Stimulated activated CD4-positive, alpha-beta T cell treated with anti-CD3 and anti-CD28 coated beads, Interleukin-15, amount 100 ng/mL, for 24 hours (primary cell): ENCODE measurements at places on chromosomes 4 and X.

DNA sequence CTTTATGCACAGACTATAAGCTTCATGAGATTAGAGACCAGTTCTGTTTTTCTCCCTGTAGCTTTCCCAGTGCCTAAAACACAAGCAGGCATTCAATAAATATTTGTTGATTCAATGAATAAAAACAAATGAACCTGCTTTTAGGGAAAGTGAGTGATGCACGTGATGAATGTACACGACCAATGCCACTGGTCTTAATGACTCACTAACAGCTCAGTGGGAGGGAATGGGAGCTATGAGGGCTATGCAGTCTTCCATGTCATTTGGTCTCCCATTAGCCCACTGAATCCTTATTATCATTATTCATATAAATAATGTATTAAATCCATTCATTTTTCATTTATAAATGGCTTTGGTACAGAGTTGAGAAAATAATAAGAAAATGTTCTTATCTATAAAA, 247.4 kb downstream of the FBXO8 start:
- no peak for DNase-seq

DNA sequence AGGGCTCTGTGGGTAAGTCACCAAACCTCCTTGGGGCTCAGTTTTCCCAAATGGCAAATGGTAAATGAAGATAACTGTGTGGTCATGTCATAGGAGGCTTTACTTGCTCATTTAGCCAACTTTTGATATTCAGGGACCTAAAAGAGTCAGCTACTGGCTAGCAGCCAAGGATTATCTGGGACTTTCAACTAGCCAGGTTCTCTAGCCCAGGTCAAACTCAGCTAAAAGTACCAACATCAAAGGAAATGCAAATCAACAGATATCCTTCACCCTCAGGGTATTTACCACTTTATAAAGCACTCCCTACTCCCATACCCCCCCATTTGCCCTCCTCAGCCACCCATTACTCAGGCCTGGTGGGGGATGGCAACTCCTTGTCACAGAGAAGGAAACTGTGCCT, 7.5 kb downstream of the AMER1 start:
- DNase-seq, result no peak

GRCh38 chr4:152719801-152720556, 40.2 kb upstream of the TMEM154 start:
- DNase-seq, result no peak

DNA sequence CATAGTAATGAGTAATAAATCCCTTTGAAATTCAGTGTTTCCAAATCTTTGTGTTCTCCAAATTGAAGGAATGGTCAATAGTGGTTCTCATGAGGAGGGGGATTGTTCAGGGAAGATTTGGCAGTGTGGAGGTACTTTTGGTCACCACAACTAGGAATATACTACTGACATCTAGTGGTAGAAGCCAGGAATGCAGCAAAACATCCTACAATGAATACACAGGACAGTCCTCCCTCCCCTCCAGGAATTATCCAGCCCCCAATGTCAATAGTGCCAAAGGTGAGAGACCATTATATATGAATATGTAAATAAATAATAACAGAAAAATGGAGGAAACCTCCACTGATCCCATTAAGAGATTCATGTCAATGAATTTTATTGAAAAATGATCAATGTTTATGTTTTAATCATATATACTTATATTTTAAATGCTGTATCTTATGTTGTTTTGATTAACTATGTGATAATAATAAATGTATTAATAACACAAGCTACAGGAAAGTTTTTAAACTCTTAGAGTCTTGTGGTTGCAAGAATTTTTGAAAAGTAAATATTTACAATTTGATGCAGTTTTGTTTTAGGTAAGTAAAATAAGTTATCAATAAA, 14.4 kb upstream of the FAM9A start:
- peak; percentile 1 for DNase-seq

DNA sequence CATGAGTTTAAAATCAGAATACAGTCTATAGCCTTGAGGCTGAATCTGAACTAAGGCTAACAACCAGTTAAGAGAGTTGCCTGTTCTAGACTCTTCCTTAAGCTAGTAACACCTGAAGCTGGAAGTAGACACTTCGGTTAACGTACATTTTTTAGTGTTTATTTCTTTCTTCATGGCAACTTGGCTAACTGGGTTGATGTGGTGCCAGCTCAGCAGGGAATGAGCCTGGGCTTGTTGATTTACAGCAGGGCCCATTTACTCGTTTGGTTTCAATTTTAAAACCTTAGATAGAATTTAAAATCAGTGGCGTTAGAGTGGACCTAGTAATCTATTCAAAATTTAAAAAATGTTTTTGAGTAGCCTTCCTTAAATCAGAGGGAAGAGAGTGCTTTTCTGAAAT, 137.6 kb upstream of the ESX1 start:
- no peak for DNase-seq

- DNase-seq, result no peak
Measured at GRCh38 chr4:110484767-110485166, 8.8 kb downstream of the ENPEP start.

GRCh38 chr4:161540265-161540664, 623.5 kb downstream of the FSTL5 start:
- no peak for DNase-seq

GRCh38 chr4:102569200-102569599, 68.0 kb downstream of the NFKB1 start:
- DNase-seq, result no peak

GRCh38 chr4:154473497-154473896, 18.1 kb downstream of the DCHS2 start:
- no peak for DNase-seq

DNA sequence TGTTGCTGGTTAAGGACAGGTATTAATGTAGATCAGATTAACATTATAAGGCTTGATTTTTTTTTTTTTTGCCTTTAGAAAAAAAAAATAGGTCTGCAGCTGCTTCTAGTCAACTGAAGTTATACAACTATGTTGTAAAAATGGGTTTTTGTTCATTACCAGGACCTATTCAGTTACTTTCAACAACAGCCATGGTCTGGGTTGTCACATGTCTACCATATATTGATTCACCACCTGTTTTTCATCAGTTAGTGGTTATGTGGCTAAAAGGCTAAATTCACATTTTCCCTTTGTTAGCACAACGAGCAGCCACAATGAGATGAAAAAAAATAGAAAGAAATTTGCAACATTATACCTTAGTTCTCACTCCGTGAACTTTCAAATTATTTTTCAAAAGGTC, 45.5 kb downstream of the GLRB start:
- no peak for DNase-seq

DNA sequence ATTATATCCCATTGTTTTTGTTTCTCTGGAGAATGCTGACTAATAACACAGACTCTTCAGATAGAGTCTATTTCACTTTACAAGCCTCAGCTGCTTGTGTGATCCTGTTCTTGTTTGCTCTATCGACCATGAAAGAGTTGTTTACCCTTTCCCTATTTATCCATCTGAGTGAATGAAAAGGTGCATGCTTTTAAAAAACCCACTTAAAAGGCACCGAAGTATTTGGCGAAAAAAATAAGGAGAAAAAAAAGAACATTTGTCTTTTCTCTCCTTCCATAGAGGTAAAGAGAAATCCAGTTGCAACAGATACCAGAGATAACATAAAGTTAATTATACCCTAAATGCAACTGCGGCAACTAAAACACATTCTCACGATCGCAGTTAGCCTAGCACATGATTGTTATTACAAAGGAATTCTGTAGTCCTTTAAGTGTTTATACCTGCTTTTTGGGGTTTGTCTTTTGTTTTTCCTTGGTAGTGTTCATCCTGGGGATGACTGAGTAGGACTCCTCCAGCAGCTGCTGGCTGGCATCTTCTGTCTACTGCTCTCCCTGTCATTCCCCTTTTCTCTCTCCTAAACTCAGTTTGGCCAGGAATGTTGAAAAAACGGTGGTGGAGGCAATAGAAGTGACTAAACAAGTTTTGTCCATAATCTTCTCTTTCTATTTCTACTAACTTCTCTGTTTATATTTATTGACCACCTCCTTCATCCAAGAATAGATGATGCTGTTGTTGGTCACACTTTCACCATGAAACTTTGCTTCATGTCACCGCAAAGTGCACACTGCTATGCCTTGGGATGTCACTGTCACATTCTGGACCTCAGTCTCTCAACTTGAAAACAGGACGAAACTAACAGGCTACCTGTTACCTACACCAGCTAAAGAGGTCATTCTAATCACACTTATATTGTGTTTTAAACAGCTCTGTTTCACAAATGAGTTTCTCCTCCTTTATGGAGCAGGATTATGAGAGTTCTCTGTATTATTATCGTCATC, 41.9 kb upstream of the FRAS1 start:
- no peak for DNase-seq

- DNase-seq, result no peak
Measured at GRCh38 chrX:15843960-15844359, 10.7 kb downstream of the AP1S2 start.

DNA sequence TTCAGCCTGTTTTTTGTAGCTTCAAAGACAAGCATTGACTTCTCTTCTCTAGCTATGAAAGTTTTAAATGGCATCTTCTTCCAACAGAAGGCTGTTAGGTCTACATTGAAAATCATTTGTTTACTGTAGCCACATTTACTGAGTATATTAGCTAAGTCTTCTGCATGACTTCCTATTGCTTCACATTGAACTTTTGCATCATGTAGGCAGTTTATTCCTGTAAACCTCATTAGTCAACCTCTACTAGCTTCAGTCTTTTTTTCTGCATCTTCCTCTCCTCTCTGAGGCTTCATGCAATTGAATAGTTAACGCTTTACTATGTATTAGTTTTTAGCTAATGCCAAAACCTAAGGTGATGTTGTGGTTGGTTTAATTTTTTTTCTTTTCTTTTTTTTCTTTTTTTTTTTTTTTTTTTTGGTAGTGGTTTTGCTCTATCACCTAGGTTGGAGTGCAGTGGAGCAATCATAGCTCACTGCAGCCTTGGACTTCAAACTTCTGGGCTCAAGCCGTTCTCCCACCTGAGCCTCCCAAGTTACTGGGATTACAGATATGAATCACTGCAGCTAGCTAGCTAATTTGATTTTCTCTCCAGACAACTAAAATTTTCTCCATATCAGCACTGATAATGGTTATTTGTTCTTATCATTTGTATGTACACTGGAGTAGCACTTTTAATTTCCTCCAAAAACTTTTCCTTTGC, 3.4 kb downstream of the UGT2A3 start:
- DNase-seq, result no peak

GRCh38 chr4:177699365-177700213, 257.4 kb upstream of the AGA start:
- DNase-seq, result no peak

DNA sequence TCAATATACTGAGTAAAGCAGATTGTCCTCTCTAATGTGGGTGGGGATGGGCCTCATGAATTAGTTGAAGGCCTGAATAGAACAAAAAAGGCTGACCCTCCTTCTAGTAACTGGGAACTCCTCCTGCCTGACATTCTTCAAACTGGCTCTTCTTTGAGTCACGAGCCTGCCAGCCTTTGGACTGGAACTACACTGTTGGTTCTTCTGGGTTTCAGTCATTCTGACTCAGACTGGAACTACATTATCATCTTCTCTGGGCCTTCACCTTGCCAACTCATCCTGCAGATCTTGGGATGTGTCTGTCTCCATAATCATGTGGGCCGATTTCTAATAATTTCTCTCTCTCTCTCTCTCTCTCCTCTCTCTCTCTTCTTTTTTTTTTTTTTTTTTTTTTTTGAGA, 26.9 kb upstream of the CT47C1 start:
- no peak for DNase-seq

GRCh38 chr4:76278583-76278982, 27.1 kb downstream of the FAM47E start:
- no peak for DNase-seq

DNA sequence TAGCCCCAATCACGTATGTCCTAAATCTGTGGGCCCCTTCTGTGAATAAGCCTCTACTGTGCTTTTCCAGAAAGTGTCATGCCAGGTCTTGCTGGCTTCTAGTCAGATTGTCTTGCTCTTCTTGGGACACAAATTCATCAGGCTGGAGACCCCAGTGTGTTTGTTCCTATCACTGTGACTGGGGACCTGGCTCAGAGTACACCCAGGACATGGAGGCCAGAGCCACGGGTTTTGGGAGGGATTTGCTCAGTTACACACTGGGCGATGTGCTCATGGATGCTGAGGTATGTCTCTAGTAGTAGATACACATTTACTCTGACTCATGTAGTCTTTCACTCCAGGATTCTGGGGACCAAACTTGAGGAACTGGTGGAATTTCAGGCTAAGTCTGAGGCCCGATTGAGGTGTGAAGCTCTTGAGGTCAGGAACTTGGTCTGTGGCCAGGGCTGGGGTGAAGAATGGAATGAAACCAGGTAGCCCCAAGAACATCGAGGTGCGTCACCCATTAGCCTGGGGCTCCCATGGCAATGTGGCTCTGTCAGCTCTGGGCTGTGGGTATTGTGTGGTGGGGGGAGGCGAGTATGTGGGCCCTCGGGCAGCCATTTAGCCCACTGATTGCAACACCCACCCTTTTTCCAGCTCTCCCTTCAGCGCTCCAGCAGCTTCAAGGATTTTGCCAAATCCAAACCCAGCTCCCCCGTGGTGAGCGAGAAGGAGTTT, 7.7 kb downstream of the SASH3 start:
- no peak for DNase-seq

GRCh38 chrX:129690435-129690834, 35.7 kb upstream of the APLN start:
- no peak for DNase-seq

DNA sequence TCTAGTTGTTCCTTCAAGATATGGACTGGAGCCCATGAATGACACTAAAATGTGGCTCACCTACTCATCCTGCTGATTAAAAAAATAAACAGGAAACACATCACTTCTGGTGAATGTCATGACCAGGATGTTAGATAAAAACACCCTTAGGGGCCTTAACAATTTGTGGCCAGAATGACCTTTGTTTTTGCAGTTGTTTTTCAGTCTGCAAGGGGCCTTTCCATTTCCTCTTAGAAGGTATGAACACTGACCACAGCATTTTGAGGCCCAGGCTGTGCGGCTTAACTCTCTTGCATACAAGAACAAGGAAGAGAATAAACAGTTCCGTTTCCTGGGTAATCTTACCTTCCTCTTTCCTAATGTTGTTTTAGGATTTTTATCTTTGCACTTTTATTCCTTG, 113.2 kb downstream of the IL1RAPL2 start:
- no peak for DNase-seq

- DNase-seq, result no peak
Measured at GRCh38 chr4:184968366-184968765, 49.9 kb upstream of the HELT start.

DNA sequence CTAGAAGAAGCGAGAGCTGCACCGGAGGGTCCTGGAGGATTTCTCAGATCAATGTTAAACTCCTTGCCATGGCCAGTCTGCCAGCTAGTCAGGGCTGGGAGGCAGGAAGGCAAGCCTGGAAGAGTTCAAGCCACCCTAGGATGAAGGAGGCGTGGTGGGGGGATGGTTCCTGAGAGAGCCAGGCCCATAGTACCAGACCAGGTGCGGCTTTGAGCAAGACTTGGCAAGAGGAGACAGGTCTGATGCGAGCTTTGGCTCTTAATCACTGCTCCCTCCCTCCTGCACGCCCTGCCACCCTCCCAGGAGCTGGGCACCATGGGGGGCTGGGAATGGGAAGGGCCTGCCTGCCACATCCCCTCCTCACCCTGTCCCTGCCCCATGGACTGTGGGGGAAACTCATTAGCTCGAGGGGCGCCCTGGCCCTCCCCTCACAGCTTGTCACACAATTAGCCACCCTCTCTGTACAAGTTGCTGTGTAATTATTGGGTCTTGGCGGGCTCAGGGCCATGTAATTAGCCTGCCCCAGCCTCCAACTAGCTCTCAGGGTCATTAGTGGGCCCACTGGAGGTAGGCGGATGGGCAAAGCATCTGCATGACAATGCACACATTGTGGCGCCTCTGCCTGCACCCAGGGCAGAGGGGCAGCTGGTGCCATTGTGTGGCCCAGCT, 50.3 kb downstream of the EFNB1 start:
- no peak for DNase-seq
